ENCODE measurements at places on chromosomes 4 and X.

DNA sequence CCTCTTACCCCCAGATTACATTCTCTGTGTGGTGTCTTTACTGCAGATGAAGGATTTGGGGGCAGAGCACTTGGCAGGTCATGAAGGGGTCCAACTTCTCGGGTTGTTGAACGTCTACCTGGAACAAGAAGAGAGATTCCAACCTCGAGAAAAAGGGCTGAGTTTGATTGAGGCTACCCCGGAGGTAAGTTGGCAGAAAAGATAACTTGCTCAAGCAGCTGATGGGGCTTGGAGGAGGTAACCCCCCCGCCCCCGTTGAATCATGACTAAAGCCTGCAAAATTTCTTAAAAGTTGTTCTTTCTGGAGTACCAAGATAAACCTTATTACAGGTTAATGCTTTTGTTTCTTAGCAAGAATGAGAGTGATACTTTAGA lies 1.5 kb downstream of the CCNG2 start:
- DNase-seq = no peak

GRCh38 chr4:123102897-123103471 lies 180.6 kb upstream of the NUDT6 start:
- peak; percentile 5 for DNase-seq

DNA sequence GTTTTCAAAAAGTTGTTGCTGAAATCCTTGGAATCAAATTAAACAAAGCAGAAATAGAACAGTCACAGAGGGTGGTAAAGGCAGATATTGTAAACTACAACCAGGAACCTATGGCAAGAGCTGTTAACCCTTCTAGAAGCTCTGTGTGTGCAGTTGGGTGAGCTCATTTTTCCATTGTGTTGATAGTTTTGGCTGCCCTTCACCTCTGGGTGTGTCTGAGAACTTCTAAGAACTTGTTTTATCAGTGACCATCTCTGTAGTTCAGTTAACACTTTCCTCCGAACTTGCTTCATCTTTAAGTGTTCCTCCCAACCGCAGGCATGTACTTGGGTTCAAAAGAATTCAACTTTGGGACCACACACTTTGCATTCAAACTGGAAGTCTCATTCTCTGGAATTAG lies 32.7 kb downstream of the RBMX start:
- no peak for DNase-seq

DNA sequence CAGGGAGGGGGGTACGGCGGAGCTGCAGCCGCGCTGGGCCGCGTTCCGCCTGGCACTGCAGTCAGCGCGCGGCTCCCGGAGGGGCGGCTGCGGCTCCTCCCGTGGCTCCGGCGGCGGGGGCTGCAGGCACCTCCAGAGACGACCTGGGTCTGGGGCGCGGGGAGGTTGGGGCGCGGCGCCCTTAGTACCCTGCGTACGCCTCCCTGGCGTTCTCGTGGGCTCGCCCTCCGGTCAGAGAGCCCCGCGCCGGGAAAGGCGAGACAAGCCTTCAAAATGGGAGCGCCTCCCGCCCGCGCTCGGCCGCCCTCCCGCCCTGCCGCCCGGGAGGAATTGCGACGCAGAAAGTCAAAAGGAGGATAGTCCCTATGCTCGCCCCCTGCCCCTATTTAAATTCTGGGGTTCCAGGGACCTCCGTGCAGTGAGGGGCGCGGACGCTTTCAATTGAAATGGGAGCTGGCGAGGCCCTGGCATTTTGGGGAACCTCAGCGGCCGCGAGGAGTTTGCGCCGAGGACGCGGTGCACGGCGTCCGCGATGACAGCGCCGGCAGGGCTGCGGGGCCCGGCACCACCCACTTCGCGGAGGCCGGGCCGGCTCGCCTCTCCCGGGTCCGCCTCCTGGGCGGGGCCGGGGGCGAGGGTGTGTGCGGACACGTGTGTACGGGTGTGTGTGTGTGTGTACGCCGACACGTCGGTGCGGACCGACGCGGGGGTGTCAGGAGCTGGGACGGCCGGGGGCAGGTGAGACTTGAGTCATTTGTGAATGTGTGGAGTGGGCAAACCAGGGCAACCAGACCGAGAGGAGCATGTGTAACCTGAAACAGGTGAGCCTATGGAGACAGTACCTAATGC lies 544 bp downstream of the HERC3 start:
- peak; percentile 51 for DNase-seq

DNA sequence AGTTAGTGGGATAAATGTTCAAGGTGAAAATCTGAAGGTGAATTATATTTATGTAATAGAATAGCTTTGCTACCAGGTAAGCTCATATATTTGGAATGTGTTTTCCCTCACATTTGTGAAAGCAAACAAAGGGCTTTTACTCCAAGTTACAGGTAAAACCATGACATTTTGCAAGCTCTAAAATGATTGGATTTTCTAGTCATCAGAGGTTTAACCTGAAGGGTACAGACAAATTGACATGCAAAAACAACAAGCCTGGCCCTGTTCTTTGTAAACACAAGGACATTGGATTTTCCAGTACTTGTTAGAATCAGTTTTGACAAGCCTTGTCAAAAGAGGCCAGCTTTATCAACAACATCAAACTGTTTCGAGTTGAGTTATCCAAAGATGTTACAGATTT lies 51.7 kb downstream of the ZFX start:
- no peak for DNase-seq

- no peak for DNase-seq
Observed at GRCh38 chr4:31807036-31807435, 1086.9 kb downstream of the PCDH7 start.

- DNase-seq = no peak
Observed at GRCh38 chrX:35809781-35810180, 11.6 kb downstream of the MAGEB16 start.

DNA sequence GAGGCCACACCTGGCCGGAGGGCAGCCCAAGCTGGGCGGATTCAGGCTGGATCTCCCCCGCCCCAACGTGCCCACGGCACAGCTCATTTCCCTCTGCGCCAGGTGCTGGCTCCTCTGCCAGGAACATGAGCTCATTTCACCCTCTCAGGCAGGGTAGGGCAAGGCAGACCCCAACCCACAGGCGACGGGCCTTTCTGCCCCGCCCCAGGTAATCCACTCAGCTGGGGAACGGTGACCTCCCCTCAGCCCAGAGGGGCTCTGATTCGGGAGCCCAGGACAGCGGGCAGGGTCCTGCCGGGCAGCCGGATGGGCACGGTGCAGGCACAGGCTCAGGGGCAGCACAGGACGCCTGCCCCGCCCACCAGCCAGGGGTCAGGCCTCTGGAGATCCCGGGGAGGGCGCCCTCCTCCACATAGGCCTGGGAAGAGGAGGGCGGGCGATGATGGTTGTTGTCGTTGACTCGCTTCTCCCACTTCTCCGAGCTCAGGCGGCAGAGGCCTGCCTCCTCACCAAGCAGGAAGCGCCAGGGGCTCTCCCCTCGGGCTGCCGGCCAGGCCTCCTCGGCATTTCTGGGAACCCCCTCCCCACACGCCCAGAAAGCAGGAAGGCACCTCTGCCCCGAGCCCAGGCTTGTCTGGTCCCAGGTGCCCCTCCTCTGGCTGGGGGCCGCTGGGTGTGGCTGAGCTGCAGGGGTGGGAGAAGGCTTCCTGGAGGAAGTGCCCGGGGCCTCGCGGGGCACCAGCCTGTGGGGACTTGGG lies 31.1 kb downstream of the TACC3 start:
- no peak for DNase-seq

GRCh38 chr4:12403175-12403574 lies 974.5 kb upstream of the HS3ST1 start:
- no peak for DNase-seq

DNA sequence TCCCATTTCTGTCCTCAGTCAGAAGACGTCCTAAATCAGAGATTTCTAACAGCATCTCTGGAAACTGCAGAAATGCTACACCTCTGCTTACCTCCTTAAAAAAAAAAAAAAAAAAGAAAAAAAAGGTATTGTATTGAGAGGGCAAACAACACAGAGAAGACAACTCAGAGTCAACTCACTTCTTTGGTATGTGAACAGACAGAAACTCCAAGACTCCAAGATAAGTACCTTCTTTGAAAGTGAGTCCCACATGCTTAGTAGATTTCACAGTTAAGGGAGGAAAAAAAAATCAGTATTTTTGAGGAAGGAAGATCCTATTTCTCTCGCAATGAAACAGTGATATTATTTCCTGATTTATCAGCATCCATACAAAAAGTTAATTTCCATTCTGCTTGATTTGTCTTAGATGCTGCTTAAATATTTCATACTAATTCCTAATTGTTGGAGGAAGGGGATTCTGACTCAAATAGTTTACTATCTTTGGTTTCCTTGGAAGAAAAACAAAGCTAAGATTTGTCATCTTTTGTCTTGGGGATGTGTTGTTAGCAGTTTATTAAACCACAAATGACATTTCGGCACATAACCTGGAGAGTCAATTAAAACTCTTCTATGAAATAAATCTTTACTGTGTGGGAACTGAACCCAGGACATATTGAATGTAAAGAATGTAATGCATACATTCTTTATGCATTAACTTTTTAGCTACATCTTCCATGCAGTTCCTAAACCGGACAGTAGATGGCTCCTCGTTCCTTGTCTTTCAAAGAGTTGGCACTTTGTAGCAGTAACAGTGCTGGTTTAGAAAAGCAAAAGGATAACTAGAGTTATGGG lies 4.7 kb downstream of the RASGEF1B start:
- peak; percentile 68 for DNase-seq
